ENCODE measurements at places on chromosomes 2 and 18. TPM values are rescaled to one million over a fixed set of nuclear protein-coding genes. Genes with fewer than 3 reads are reported as not detected.

DNA sequence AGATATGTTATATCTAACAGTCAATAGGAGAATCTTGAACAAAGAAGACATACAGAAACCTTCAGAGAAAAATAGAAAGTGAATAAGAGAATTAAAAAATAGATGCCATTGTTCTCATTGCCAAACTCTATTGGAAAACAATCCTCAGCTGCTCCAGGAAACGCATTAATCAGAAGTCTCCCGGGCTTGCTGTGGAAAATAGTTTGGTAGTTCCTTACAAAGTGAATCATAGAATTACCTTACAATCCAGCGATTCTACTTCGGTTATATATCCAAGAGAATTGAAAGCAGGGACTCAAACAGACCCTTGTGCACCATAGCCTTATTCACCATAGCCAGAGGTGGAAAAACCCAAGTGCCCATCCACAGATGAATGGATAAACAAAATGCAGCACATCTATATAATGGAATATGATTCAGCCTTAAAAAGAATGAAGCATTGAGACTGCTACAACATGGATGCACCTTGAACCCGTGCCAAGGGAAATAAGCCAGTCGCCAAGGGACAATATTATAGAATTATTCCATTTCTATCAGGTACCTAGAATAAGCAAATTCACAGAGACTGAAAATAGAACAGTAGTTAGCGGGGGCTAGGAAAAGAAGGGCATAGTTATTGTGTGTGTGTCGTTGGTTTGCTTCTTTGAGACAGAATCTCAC, 21.9 kb upstream of the CHRNA1 start:
- no peaks in the 10 kb centered on the region for H3K36me3 ChIP-seq
- no peak overlapping the region for H3K27ac ChIP-seq
- no peaks in the 10 kb centered on the region for H3K27me3 ChIP-seq
- H3K4me3 ChIP-seq = no peak overlapping the region
- DNase-seq = no peak

TMEM247 gene
- not detected for total RNA-seq

GRCh38 chr18:5237083-5237722, 40.1 kb upstream of the AKAIN1 start:
- peak overlapping the region; percentile 94 for H3K4me3 ChIP-seq
- no peaks in the 10 kb centered on the region for H3K36me3 ChIP-seq
- H3K27ac ChIP-seq = peak overlapping the region; percentile 96

- DNase-seq = no peak
- H3K4me1 ChIP-seq = peaks cover 58% of the 10 kb centered on the region
- peak overlapping the region; percentile 91 for H3K27ac ChIP-seq
- H3K27me3 ChIP-seq = peaks cover 15% of the 10 kb centered on the region
These were observed 600 bp downstream of the RALB start for GRCh38 chr2:120253021-120253882.

- H3K4me1 ChIP-seq = no peaks in the 10 kb centered on the region
- H3K36me3 ChIP-seq = peaks cover 2% of the 10 kb centered on the region
- H3K27me3 ChIP-seq = peaks cover 37% of the 10 kb centered on the region
- no peak overlapping the region for H3K4me3 ChIP-seq
- no peak overlapping the region for H3K27ac ChIP-seq
These were observed 1.1 kb downstream of the UGT1A1 start for GRCh38 chr2:233761040-233761769.

GRCh38 chr2:2742726-2743125, 411.7 kb upstream of the MYT1L start:
- no peak overlapping the region for H3K27ac ChIP-seq
- no peak overlapping the region for H3K4me3 ChIP-seq
- H3K36me3 ChIP-seq = no peaks in the 10 kb centered on the region
- H3K4me1 ChIP-seq = no peaks in the 10 kb centered on the region
- DNase-seq = no peak
- H3K27me3 ChIP-seq = no peaks in the 10 kb centered on the region

UGT1A5 gene
- not detected for total RNA-seq

DNA sequence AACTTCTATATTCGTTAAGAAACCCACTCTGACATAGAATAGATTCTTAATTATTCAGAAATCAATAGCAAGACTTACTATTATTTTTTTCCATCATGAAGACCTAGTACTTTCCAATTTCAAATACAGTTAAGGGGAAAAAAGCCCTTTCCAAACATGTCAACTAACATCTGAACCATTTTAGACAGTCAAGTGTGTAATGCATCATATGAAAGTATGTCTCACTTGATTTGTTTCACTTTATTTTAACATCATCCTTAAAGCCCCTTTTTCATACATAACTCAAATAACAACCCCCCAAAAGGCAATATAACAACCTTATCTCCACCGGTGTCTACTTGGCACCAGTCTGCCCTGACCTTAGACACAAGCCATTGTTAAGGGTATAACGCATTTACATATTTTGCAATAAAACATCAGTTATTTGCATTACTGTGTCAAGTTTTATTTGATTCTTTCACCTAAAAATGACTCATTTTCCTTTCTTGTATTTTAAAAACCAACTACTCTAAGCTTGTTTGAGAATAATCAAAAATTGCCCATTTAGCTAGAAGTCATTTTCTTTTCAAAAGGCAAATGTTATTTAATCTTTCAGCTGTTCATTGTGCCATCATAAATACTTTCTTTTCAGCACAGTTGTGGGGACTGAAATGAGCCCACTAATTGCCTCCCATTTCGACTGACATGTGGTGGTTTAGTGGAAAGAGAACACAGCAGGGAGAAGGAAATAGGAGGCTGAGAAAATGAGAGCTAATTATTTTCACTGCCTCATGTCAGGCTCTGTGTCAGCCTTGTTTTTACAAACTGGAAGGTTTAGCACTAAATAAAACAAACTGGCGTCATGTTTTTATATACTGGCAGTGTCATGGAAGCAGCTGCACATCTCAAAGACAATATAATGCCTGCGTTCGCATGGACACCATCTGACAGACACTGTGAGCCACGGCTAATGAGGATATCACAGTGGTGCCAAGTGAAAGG, 104.7 kb upstream of the CDCA7 start:
- peaks cover 28% of the 10 kb centered on the region for H3K27me3 ChIP-seq
- peaks cover 2% of the 10 kb centered on the region for H3K36me3 ChIP-seq
- H3K4me3 ChIP-seq = no peak overlapping the region

GRCh38 chr2:235986361-235986760, 181.8 kb downstream of the GBX2 start:
- no peak for DNase-seq
- H3K4me1 ChIP-seq = no peaks in the 10 kb centered on the region
- no peak overlapping the region for H3K27ac ChIP-seq

DNA sequence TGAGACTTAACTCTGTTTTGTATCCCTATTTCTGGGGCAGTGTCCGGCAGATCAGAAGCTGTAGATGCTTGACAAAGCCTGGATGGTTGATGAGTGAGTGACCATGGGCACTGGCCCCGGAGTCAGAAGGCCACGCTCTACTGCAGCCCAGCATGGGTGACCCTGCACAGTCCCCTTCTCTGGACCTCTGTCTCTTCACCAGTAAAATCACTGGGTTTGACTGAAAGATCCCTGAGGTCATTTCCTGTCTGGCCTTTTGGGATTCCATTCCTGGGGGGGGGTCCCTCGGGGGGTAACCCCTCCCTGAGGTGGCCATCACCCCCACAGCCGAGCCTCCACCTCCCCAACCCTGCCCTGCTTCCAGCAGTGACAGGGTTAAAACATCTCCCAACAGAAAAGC, 31.7 kb downstream of the MRPL35 start:
- DNase-seq = no peak
- H3K36me3 ChIP-seq = no peaks in the 10 kb centered on the region
- no peaks in the 10 kb centered on the region for H3K4me1 ChIP-seq
- peaks cover 6% of the 10 kb centered on the region for H3K27me3 ChIP-seq
- no peak overlapping the region for H3K27ac ChIP-seq

GRHL1 gene
- 0.60 TPM for total RNA-seq

GRCh38 chr2:10243926-10244270, 58.8 kb upstream of the HPCAL1 start:
- DNase-seq = no peak
- H3K36me3 ChIP-seq = no peaks in the 10 kb centered on the region
- no peaks in the 10 kb centered on the region for H3K27me3 ChIP-seq
- H3K4me1 ChIP-seq = no peaks in the 10 kb centered on the region
- H3K4me3 ChIP-seq = no peak overlapping the region
- no peak overlapping the region for H3K27ac ChIP-seq

GRCh38 chr2:228590681-228591080, 409.2 kb upstream of the SPHKAP start:
- DNase-seq = no peak
- H3K4me1 ChIP-seq = no peaks in the 10 kb centered on the region
- H3K27ac ChIP-seq = no peak overlapping the region
- H3K36me3 ChIP-seq = no peaks in the 10 kb centered on the region
- H3K4me3 ChIP-seq = no peak overlapping the region

GRCh38 chr2:11901351-11902069, 155.1 kb downstream of the LPIN1 start:
- H3K36me3 ChIP-seq = peaks cover 2% of the 10 kb centered on the region
- no peaks in the 10 kb centered on the region for H3K27me3 ChIP-seq
- H3K4me3 ChIP-seq = no peak overlapping the region
- H3K4me1 ChIP-seq = peaks cover 6% of the 10 kb centered on the region

SETBP1 gene
- total RNA-seq = 0.83 TPM

DNA sequence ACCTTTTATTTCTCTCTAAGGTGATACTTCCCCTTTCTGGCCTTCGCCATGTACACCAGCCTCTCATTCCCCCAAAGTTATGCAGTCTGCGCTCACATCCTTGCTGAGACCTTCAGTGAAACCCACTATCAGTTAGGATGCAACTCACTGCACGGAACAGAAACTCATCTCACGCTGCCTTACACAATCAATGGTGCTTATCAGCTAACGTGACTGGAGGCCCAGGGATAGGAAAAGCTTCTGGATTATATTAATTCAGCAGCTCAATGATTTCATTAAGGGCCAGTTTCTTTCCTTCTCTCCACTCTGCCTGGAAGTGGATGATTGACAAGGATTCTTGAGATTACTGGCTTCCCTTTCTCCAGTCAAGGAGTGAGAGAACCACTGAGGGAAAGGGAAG, 44.8 kb downstream of the CDH2 start:
- H3K4me1 ChIP-seq = no peaks in the 10 kb centered on the region
- no peak for DNase-seq
- no peak overlapping the region for H3K27ac ChIP-seq
- no peak overlapping the region for H3K4me3 ChIP-seq
- H3K27me3 ChIP-seq = no peaks in the 10 kb centered on the region

RNF144A gene
- 21.4 TPM for total RNA-seq

DNA sequence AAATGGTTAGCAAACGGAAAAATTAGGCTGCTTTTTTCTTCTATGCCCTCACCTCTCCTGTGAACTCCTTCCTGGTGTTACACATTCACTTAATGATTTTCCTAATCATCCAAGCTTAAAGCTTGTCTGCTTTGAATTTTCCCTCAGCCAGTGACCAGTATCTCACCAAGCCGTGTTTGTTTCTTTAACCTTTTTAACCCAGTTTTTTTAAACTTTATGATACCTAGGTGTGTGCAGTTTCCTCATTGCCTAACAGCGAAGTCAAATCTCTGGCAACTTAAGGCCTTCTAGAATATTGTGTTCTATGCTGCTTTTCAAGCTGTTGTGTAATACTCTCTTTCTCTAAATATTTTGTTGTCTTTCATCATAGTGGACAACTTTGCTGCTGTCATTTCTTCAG, 113.0 kb downstream of the PIK3C3 start:
- H3K4me3 ChIP-seq = no peak overlapping the region
- no peak for DNase-seq
- H3K27me3 ChIP-seq = no peaks in the 10 kb centered on the region
- no peak overlapping the region for H3K27ac ChIP-seq
- H3K36me3 ChIP-seq = peaks cover 10% of the 10 kb centered on the region
- H3K4me1 ChIP-seq = peaks cover 8% of the 10 kb centered on the region

DNA sequence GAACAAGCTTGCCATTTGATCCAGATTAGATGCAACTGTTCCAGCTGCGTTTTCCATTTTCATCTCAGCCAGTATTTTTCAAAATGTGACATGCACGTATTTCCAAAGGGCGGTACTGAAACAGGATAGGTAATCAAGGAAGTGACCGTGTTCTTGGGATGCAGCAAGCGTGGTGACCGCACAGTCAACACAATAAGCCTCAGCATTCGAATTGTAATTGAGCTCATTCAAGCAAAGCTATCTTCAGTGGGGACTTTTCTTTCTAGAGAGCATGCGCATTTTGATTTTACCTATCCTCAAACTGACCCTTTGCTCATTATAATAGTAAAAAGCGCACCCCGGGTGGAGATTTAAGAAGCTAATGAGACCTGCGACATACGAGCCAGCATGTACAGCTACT, 3.4 kb upstream of the ALPP start:
- no peaks in the 10 kb centered on the region for H3K36me3 ChIP-seq
- DNase-seq = no peak
- peaks cover 13% of the 10 kb centered on the region for H3K27me3 ChIP-seq

- H3K4me1 ChIP-seq = no peaks in the 10 kb centered on the region
- H3K36me3 ChIP-seq = no peaks in the 10 kb centered on the region
- no peak overlapping the region for H3K4me3 ChIP-seq
- peaks cover 6% of the 10 kb centered on the region for H3K27me3 ChIP-seq
These were observed 565.3 kb upstream of the CRIM1 start for GRCh38 chr2:35790292-35790691.

GRCh38 chr2:160373666-160374065, 119.9 kb downstream of the RBMS1 start:
- peak overlapping the region; percentile 72 for H3K27ac ChIP-seq
- H3K36me3 ChIP-seq = peaks cover 3% of the 10 kb centered on the region
- no peaks in the 10 kb centered on the region for H3K27me3 ChIP-seq
- peak overlapping the region; percentile 77 for H3K4me3 ChIP-seq
- DNase-seq = no peak

ANKRD30BL gene
- total RNA-seq = not detected

DNA sequence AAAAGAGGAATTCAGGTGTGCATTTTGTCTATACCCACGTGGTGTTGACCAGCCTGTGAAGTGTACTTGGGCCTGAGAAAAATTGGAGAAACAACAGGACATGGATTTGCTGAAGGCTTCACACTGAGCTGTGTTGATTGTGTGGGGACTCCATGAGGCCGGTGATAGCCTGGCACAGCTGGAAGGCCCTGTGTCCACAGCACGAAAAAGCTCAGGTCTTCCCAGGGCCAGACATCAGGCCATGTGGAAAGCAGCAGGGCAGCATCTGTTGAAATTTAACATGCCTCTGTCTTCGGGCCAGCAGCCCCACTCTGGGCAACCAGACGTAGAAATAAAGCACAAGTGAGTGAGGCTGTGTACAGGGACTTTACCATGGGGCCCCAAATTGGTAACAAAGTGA, 84.1 kb downstream of the HS6ST1 start:
- H3K27me3 ChIP-seq = peaks cover 20% of the 10 kb centered on the region
- H3K4me3 ChIP-seq = no peak overlapping the region
- H3K4me1 ChIP-seq = peaks cover 5% of the 10 kb centered on the region
- H3K27ac ChIP-seq = no peak overlapping the region
- DNase-seq = no peak
- H3K36me3 ChIP-seq = no peaks in the 10 kb centered on the region

DNA sequence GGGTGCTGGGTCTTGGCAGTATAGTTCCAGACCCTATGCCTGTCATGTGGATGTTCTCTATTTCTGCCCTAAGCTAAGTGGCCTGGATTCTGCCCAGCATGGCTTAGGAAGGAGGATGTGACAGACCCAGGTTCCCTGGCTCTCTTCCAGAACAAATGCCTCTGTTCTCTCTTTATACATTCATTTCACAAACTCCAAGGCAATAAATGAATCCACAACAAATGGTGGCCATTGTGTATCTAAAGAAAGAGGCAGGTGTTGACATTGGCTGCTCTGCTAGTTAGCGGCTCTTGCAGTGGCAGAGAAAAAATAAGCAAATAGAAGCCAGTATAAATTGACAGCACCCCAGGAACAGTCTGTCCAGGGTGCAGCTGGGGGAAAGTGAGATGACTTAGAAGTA, 298.6 kb downstream of the SUCLG1 start:
- H3K4me1 ChIP-seq = no peaks in the 10 kb centered on the region
- no peak overlapping the region for H3K27ac ChIP-seq
- H3K36me3 ChIP-seq = no peaks in the 10 kb centered on the region
- peaks cover 5% of the 10 kb centered on the region for H3K27me3 ChIP-seq
- no peak overlapping the region for H3K4me3 ChIP-seq

Measured in T-helper 17 cell (primary cell).